Thyroid gland (tissue), 4 donors: ENCODE measurements at places on chromosomes 12 and 14. TPM values are rescaled to one million over a fixed set of nuclear protein-coding genes. Genes with fewer than 3 reads are reported as not detected.

GRCh38 chr12:79082595-79082994, 218.0 kb downstream of the SYT1 start:
- DNase-seq: no peak
- no peaks in the 10 kb centered on the region for H3K4me1 ChIP-seq
- no peak overlapping the region for H3K4me3 ChIP-seq
- no peak overlapping the region for H3K27ac ChIP-seq
- H3K36me3 ChIP-seq: no peaks in the 10 kb centered on the region

DNA sequence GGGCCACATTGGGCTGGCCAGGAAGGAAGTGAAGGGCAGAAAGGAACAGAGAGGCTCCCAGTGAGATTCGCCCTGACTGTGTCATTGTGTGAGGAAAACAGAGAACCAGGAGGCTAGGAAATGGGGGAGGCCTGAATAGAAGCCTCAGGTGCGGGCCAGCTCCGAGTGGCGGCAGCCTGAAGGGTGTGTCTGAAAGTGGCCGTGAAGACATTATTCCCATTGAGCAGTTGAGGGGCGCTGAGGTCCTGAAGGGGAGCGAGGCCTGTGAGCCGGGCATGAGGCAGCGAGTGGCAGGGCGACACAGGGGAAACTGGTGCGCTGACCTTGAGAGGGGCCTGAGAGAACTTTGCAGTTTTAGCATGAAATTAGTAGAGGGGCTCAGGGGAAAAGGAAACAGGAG, 6.9 kb downstream of the CLBA1 start:
- H3K27ac ChIP-seq: no peak overlapping the region
- DNase-seq: no peak
- H3K4me3 ChIP-seq: no peak overlapping the region
- H3K4me1 ChIP-seq: no peaks in the 10 kb centered on the region
- no peaks in the 10 kb centered on the region for H3K27me3 ChIP-seq
- H3K36me3 ChIP-seq: peaks cover 37% of the 10 kb centered on the region

DNA sequence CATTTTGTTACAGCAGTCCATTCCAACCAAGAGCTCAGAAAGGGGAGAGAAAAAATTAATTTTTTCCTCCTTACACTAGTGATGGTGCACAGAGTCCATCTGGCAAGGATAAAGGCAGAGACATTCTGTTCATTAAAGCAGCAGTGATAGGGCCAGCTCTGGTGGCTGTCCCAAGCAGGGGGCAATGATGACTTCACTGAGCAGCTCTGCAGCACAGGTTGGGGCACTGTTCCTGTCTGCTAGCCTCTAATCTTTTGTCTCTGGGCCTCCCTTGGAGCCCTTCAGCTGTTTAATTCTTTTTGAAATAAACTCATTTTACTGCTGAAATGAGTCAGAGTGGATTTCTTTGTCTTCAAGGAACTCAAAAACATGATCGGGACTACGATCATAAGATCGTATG, 200.9 kb upstream of the PLXNC1 start:
- no peaks in the 10 kb centered on the region for H3K36me3 ChIP-seq
- H3K4me1 ChIP-seq: peaks cover 3% of the 10 kb centered on the region
- H3K4me3 ChIP-seq: no peak overlapping the region
- H3K27ac ChIP-seq: no peak overlapping the region

GRCh38 chr12:85963326-85963725, 89.2 kb downstream of the NTS start:
- H3K4me1 ChIP-seq: no peaks in the 10 kb centered on the region
- no peaks in the 10 kb centered on the region for H3K27me3 ChIP-seq
- DNase-seq: no peak
- H3K36me3 ChIP-seq: no peaks in the 10 kb centered on the region
- no peak overlapping the region for H3K27ac ChIP-seq

DNA sequence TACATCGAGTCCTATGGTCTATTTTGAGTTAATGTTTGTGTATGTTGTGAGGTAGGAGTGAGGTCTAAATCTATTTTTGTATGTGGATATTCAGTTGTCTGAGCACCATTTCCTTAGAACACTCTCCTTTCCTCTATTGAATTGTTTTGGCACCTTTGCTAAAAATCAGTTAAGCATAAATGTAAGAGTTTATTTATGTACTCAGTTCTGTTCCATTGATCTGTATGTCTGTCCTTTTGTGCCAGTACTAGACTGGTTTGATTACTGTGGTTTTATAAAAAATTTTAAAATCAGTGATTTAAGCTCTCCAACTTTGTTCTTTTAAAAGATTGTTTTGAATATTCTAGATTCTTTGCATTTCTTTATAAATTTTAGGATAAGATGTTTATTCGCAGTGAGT, 70.1 kb upstream of the PCNX4 start:
- no peak for DNase-seq
- H3K4me1 ChIP-seq: no peaks in the 10 kb centered on the region
- H3K4me3 ChIP-seq: no peak overlapping the region
- no peaks in the 10 kb centered on the region for H3K36me3 ChIP-seq
- H3K27ac ChIP-seq: no peak overlapping the region
- no peaks in the 10 kb centered on the region for H3K27me3 ChIP-seq

GRCh38 chr12:102479099-102479885, 1.1 kb downstream of the IGF1 start:
- peaks cover 30% of the 10 kb centered on the region for H3K4me1 ChIP-seq
- peak overlapping the region; percentile 51 for H3K27ac ChIP-seq
- peak overlapping the region; percentile 11 for H3K4me3 ChIP-seq
- DNase-seq: peak; percentile 35
- no peaks in the 10 kb centered on the region for H3K36me3 ChIP-seq

PTGER2 gene
- total RNA-seq: 1.5 TPM

DNA sequence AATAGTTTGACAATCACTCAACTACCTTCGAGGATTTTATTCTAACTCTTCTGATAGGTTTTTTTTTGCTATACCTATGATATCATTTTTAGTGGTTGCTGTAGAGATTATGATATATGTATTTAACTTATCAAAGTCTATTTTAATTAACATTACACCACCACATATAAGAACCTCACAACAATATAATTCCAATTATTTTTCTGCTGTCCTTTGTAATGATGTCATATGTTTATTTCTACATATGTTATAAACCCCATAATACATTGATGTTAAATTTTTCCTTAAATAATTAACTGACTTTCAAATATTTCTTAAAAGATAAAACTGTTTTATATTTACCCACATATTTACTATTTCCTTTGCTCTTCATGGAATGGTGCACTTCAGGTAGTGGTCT, 103.4 kb upstream of the KITLG start:
- H3K27ac ChIP-seq: no peak overlapping the region
- no peak for DNase-seq
- no peaks in the 10 kb centered on the region for H3K4me1 ChIP-seq
- H3K36me3 ChIP-seq: no peaks in the 10 kb centered on the region

- peaks cover 12% of the 10 kb centered on the region for H3K36me3 ChIP-seq
- no peaks in the 10 kb centered on the region for H3K27me3 ChIP-seq
Observed at GRCh38 chr12:124418156-124418555, 123.3 kb downstream of the RFLNA start.

E2F7 gene
- total RNA-seq: 4.6 TPM

GRCh38 chr12:48994224-48995085, 4.7 kb downstream of the DDN start:
- H3K4me1 ChIP-seq: peaks cover 33% of the 10 kb centered on the region
- DNase-seq: no peak
- no peak overlapping the region for H3K4me3 ChIP-seq
- H3K27ac ChIP-seq: no peak overlapping the region
- H3K27me3 ChIP-seq: peaks cover 2% of the 10 kb centered on the region
